IMR-90 (cell line): ENCODE measurements at places on chromosomes 1 and 21. TPM values are rescaled to one million over a fixed set of nuclear protein-coding genes. Genes with fewer than 3 reads are reported as not detected.
A peak's percentile ranks its signal among the peaks of the same experiment; 100 is the strongest.

Gene HSD3B1
- not detected in 2 replicates for total RNA-seq

- H3K27ac ChIP-seq = no peak overlapping the region
- peaks cover 70% of the 10 kb centered on the region for H3K27me3 ChIP-seq
- no peaks in the 10 kb centered on the region for H3K36me3 ChIP-seq
- no peaks in the 10 kb centered on the region for H3K4me1 ChIP-seq
- no peak for DNase-seq
Measured at GRCh38 chr1:151822404-151822803, 9.2 kb downstream of the RORC start.

- peak; percentile 3 for DNase-seq
- no peak overlapping the region for H3K4me3 ChIP-seq
- no peak overlapping the region for H3K27ac ChIP-seq
- no peaks in the 10 kb centered on the region for H3K4me1 ChIP-seq
- H3K36me3 ChIP-seq = no peaks in the 10 kb centered on the region
- no peaks in the 10 kb centered on the region for H3K27me3 ChIP-seq
Measured at GRCh38 chr1:248243204-248243603, 12.0 kb downstream of the OR2M4 start.

Gene KCNA3
- under 0.01 TPM in 2 replicates for total RNA-seq

- H3K27me3 ChIP-seq = peaks cover 3% of the 10 kb centered on the region; the same call in 1 of the 2 replicates
- H3K36me3 ChIP-seq = no peaks in the 10 kb centered on the region
- no peak overlapping the region for H3K27ac ChIP-seq
- peaks cover 2% of the 10 kb centered on the region for H3K4me1 ChIP-seq
Measured at GRCh38 chr1:153698020-153698922, 19.8 kb downstream of the NPR1 start.

- H3K4me1 ChIP-seq = no peaks in the 10 kb centered on the region
- no peak overlapping the region for H3K27ac ChIP-seq
- no peak for DNase-seq
- H3K36me3 ChIP-seq = no peaks in the 10 kb centered on the region
- H3K27me3 ChIP-seq = no peaks in the 10 kb centered on the region
- no peak overlapping the region for H3K4me3 ChIP-seq
Measured at GRCh38 chr1:213586587-213586972, 401.2 kb upstream of the PROX1 start.

- no peak overlapping the region for H3K27ac ChIP-seq
- no peaks in the 10 kb centered on the region for H3K27me3 ChIP-seq
- no peaks in the 10 kb centered on the region for H3K4me1 ChIP-seq
- H3K36me3 ChIP-seq = no peaks in the 10 kb centered on the region
- H3K4me3 ChIP-seq = no peak overlapping the region
Measured at GRCh38 chr1:194060481-194060880, 874.1 kb upstream of the B3GALT2 start.

- no peak overlapping the region for H3K4me3 ChIP-seq
- H3K27me3 ChIP-seq = peaks cover 3% of the 10 kb centered on the region; the same call in 1 of the 2 replicates
- DNase-seq = peak; percentile 41
- H3K4me1 ChIP-seq = no peaks in the 10 kb centered on the region
- H3K36me3 ChIP-seq = no peaks in the 10 kb centered on the region
Measured at GRCh38 chr1:34742667-34743270, 12.1 kb upstream of the GJB5 start.

GRCh38 chr21:23578027-23578426 is 2029.3 kb downstream of the MRPL39 start:
- no peaks in the 10 kb centered on the region for H3K36me3 ChIP-seq
- no peaks in the 10 kb centered on the region for H3K27me3 ChIP-seq
- H3K27ac ChIP-seq = no peak overlapping the region
- H3K4me1 ChIP-seq = no peaks in the 10 kb centered on the region
- DNase-seq = no peak
- no peak overlapping the region for H3K4me3 ChIP-seq

Gene PCBP3
- total RNA-seq = 2.5 and 2.9 TPM in 2 replicates

Gene MIXL1
- not detected in 2 replicates for total RNA-seq

Gene PDE9A
- 0.56 and 0.90 TPM in 2 replicates for total RNA-seq

DNA sequence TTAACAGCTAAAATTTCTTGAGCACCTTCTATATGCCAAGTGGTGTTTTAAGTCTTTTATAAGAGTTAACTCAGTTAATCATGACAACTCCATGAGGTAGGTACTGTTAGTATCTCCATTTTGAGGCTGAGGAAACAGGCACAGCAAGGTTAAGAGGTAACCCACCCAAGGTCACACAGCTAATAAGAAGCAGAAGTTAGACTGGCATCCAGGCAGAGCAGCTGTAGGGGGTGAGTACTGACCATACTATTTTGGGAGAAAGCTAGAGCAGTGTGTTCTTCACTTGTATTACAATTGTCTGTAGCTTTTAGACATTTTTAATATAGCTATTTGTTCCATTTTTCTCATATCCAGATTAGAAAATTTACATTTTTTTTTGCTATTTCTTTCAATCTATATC is 4.8 kb downstream of the ATP6V1G3 start:
- no peak for DNase-seq
- H3K36me3 ChIP-seq = no peaks in the 10 kb centered on the region
- H3K27ac ChIP-seq = no peak overlapping the region
- H3K27me3 ChIP-seq = no peaks in the 10 kb centered on the region
- no peak overlapping the region for H3K4me3 ChIP-seq
- no peaks in the 10 kb centered on the region for H3K4me1 ChIP-seq

GRCh38 chr21:37195059-37195458 is 72.1 kb downstream of the VPS26C start:
- no peaks in the 10 kb centered on the region for H3K27me3 ChIP-seq
- H3K4me3 ChIP-seq = no peak overlapping the region
- H3K27ac ChIP-seq = no peak overlapping the region
- peaks cover 7% of the 10 kb centered on the region for H3K4me1 ChIP-seq

GRCh38 chr1:198318085-198318484 is 161.3 kb downstream of the NEK7 start:
- H3K4me3 ChIP-seq = no peak overlapping the region
- DNase-seq = no peak
- no peak overlapping the region for H3K27ac ChIP-seq
- H3K4me1 ChIP-seq = no peaks in the 10 kb centered on the region

DNA sequence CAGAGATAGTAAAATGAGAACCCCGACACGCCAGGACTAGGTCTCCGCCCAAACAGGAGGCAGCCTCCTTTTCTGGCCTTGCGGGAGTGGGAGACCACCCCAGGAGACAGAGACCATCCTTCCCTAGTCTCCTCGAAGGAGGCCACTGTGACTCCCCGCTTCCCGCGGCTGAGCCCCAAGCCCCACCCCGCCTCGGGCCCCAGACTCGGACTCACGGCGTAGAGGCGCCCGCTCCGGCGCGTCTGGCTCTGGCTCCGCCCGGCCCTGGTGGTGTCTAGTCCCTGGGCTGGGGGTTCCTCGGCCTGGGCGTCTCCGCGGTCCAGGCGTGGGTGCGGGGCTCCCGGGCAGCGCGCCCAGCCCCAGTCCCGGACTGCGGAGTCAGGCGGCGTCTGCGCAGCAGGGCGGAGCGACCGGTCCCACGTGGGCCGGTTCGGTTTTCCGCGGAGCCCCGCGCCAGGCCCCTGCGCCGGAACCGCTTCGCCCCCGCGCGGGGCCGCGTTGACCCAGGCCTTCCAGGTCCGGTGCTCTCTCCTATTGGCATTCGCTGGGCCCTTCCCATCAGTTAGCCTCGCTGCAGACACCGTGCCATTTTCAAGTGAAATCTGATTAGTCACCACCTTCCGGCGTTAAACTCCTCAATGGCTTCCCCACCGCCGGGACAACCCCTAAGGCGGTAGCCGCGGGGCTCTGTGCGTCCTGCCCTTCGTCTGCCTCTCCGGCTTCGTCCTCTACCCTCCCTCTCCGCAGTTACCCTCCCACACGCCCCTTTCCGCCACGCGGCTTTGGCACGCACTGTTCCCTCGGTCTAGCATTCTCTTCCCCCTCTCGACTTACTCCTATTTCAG is at the start of gene C1orf216:
Gene C1orf216, minus strand, starts transcription at position 393 of the 845 bp plus-strand sequence. CDS start 2,563 bp downstream, outside the sequence.
- DNase-seq = peak; percentile 72
- H3K27me3 ChIP-seq = no peaks in the 10 kb centered on the region
- H3K36me3 ChIP-seq = peaks cover 14% of the 10 kb centered on the region
- peak within 1 kb of the TSS; percentile 69 for H3K27ac ChIP-seq
- H3K4me1 ChIP-seq = peaks cover 9% of the 10 kb centered on the region
- peak within 1 kb of the TSS; percentile 82 for H3K4me3 ChIP-seq

GRCh38 chr1:227417756-227418480 is 99.6 kb upstream of the CDC42BPA start:
- H3K4me1 ChIP-seq = peaks cover 3% of the 10 kb centered on the region; the same call in 1 of the 2 replicates
- DNase-seq = peak; percentile 78
- no peak overlapping the region for H3K4me3 ChIP-seq
- peak overlapping the region; percentile 55; the same call in 1 of the 2 replicates for H3K27ac ChIP-seq
- H3K27me3 ChIP-seq = no peaks in the 10 kb centered on the region

- H3K27me3 ChIP-seq = no peaks in the 10 kb centered on the region
- DNase-seq = peak; percentile 3
- H3K36me3 ChIP-seq = no peaks in the 10 kb centered on the region
- H3K4me3 ChIP-seq = no peak overlapping the region
- no peak overlapping the region for H3K27ac ChIP-seq
Measured at GRCh38 chr1:65605621-65606020, 185.2 kb downstream of the LEPR start.

DNA sequence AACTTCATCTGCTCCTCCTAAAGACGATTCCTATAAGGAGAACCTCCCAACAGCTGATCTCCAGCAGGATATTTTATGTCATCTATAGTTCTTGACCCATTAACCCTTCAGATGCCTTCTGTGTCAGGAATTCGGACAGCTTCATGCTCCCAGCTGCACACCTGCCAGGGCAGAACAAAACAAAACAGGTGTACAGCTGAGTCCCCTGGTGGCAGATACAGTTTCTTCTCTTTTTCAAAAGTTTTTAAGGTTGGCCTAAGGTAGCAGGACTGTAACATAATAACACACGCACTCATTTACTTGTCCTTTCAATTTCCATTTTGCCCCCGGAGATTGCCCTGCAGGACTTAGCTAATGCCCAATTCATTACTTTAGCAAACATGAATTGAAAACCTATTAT is 218.3 kb downstream of the S1PR1 start:
- H3K36me3 ChIP-seq = no peaks in the 10 kb centered on the region
- no peak overlapping the region for H3K27ac ChIP-seq
- DNase-seq = no peak
- no peak overlapping the region for H3K4me3 ChIP-seq
- H3K4me1 ChIP-seq = no peaks in the 10 kb centered on the region

DNA sequence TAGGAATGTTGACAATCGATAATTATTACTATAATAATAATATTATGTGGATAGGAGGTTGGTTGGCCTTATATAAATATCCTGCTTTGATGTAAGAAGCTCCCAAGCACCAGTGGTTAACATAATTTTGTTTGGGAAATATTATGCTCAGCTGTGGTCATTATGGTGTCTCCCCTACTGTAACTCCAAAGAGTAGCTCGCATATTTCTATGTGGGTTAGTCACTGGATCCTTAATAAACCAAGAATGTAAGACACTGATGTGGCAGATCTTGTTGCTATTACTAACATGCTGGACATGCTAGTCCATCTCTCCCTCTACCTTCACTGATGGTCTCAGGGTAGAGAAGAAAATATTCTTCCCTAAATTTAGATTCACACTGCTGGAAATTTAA is 79.2 kb upstream of the RALGPS2 start:
- H3K4me1 ChIP-seq = peaks cover 22% of the 10 kb centered on the region
- no peaks in the 10 kb centered on the region for H3K27me3 ChIP-seq
- no peaks in the 10 kb centered on the region for H3K36me3 ChIP-seq
- no peak overlapping the region for H3K4me3 ChIP-seq

Gene DMBX1
- not detected in 2 replicates for total RNA-seq

- H3K4me1 ChIP-seq = peaks cover 2% of the 10 kb centered on the region
- no peaks in the 10 kb centered on the region for H3K27me3 ChIP-seq
- H3K27ac ChIP-seq = no peak overlapping the region
- no peak for DNase-seq
- H3K36me3 ChIP-seq = peaks cover 14% of the 10 kb centered on the region
Measured at GRCh38 chr1:201985355-201985754, 2.9 kb downstream of the RNPEP start.

Gene ATP6V1G3
- total RNA-seq = not detected in 2 replicates

GRCh38 chr1:179872558-179872957 is 5.0 kb downstream of the TOR1AIP2 start:
- DNase-seq = no peak
- H3K4me1 ChIP-seq = no peaks in the 10 kb centered on the region
- H3K36me3 ChIP-seq = peaks cover 23% of the 10 kb centered on the region
- no peak overlapping the region for H3K4me3 ChIP-seq

DNA sequence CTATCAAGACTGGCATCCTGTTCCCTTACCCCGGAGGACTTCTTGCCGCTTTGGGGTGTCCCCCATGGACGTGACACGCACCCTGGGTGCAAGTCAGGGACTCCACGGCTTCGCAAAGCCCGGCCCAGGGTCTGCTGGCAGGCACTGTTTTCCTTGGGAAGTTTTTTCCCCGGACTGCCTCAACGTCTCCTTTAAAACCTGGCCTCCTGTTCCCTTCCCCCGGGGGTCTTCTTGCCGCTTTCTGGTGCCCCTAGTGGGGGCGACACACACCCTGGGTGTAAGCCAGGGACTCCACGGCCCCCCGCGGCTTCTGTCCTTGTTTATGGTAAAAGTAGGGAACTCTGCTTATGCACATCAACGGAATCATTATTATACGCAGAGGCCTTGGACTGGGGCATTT is 136.6 kb downstream of the LIPI start:
- no peak overlapping the region for H3K27ac ChIP-seq
- no peaks in the 10 kb centered on the region for H3K27me3 ChIP-seq
- H3K4me1 ChIP-seq = no peaks in the 10 kb centered on the region
- no peaks in the 10 kb centered on the region for H3K36me3 ChIP-seq

Gene SOD1
- total RNA-seq = 312 and 470 TPM in 2 replicates

Gene CIART
- 13.9 and 18.1 TPM in 2 replicates for total RNA-seq

- H3K4me1 ChIP-seq = peaks cover 17% of the 10 kb centered on the region; the same call in 1 of the 2 replicates
- H3K4me3 ChIP-seq = no peak overlapping the region
- no peaks in the 10 kb centered on the region for H3K36me3 ChIP-seq
- H3K27ac ChIP-seq = no peak overlapping the region
- peak; percentile 28 for DNase-seq
- no peaks in the 10 kb centered on the region for H3K27me3 ChIP-seq
Measured at GRCh38 chr1:63824451-63824850, 50.6 kb downstream of the ROR1 start.

- H3K27ac ChIP-seq = no peak overlapping the region
- no peaks in the 10 kb centered on the region for H3K4me1 ChIP-seq
- no peak for DNase-seq
- peaks cover 21% of the 10 kb centered on the region for H3K36me3 ChIP-seq
- no peak overlapping the region for H3K4me3 ChIP-seq
Measured at GRCh38 chr1:109350655-109351054, 43.8 kb upstream of the MYBPHL start.

DNA sequence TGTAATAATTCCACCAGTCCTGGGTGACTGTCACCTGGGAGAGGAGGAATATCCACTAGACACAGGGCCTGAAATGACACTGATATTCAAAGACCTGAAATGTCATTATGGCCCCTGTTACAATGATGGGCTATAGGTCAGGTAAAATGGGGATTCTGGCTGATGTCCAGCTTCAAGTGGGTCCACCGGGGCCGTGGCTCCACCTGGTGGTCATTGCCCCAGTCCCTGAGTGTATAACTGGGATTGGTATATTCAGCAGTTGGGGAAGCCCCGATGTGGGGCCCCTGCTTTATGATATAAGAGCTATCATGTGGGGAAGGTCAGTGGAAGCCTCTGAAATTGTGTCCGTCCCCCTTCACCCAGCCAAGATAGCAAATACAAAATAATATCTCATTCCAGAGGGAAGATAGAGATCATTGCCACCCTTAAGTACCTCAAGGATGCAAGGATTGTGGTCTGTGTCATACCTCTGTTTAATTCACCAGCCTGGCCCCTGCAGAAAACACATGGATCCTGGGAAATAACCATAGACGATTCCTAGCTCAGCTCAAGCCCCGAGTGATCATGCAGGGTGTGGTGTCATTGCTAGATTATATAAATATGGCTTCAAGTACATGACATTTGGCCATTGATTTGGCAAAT is 19.4 kb downstream of the PLEKHO1 start:
- H3K27ac ChIP-seq = no peak overlapping the region
- peaks cover 6% of the 10 kb centered on the region for H3K4me1 ChIP-seq
- no peaks in the 10 kb centered on the region for H3K27me3 ChIP-seq
